Activated CD4-positive, alpha-beta T cell treated with anti-CD3 and anti-CD28 coated beads for 1 hour (primary cell): ENCODE measurements at places on chromosomes 4 and X.

DNA sequence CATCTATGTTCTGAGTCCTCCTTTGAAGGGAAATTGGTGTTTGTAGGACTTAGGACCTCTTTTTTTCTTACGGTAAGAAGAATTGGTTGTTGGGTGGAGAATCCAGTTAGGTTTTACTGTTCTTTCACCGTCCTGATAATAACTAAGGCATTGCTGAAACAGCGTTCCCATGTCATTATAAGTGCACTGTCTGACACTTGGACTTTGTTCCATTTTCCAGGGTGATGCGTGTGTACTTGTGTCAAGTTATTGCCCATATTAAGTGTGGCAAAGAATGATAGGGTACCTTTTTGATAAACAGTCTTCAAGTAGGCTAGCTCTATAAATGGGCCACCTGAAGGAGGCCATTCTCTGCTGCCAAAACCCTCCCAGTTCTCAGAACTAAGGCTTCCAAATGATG, 119.7 kb downstream of the AASDH start:
- DNase-seq, result no peak

GRCh38 chr4:96887857-96888256, 1048.0 kb downstream of the PDHA2 start:
- DNase-seq, result no peak

- DNase-seq, result peak; percentile 10
These were observed 15.0 kb downstream of the BRCC3 start for GRCh38 chrX:155086202-155086840.

- DNase-seq, result no peak
These were observed 51.0 kb upstream of the MTM1 start for GRCh38 chrX:150517303-150517910.

DNA sequence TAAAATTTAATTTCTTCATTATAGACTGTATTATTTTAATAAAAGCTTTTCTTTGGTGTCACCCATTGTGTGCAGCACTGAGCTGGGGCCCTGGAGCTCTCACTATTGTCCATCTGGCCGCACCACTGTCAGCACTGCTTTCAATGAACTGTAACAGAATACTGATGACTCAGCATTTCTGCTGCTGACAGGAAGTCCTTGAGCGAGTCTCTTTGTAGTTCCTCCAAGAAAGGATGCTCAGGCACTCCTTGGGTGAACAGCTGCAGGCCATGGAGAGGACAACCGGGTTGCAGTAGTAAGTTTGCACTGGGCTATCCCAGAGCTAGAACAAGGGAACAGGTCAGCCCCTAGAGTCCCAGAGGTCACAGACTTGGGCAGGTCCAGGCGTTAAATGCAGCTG, 81.6 kb downstream of the SORBS2 start:
- DNase-seq, result no peak

DNA sequence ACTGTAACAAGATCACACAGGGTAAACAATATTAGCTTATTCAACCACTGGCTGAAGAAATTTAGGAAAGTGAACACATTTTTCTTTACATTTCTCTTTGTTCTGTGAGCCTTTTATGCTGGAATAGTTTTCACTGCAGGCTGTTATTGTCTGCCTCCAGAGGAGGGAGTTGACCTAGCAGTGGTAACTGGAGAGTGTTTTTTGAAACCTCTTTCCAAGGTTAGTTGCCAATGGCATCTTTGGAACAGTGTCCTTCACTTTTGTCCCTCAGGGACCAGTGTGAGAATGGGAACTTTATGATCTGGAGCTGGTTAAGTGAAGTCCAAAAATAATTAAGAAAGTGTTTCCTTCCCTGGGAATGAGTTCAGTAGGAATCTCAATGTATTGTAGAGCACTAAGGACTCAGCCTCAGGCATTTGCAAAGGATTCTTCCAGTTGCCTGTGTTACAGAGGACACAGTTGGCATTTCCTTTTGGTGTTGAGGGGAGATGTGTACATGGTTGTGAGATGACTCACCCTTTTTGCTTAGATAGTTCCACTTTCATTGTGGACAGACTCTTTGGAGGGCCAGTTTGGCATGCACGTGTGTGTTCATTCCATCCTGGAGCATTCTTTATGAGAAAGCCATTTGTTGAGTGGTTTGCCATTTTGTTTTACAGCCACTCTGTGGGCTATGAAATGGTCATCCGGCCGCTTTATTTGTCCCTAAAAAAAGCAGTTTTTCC, 61.3 kb downstream of the AR start:
- DNase-seq, result no peak

- DNase-seq, result no peak
These were observed 3.6 kb downstream of the NOCT start for GRCh38 chr4:139018971-139019758.

DNA sequence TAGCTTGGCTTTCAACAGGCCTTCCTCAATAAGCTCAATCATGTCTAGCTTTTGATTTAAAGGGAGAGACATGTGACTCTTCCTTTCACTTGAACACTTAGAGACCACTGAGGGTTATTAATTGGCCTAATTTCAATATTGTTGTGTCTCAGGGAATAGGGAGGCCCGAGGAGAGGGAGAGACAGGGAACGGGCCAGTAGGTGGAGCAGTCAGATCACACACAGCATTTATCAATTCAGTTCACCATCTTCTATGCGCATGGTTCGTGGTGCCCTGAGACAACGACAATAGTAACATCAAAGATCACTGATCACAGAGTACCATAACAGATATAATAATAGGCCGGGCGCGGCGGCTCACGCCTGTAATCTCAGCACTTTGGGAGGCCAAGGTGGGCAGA, 17.8 kb downstream of the ZNF81 start:
- peak; percentile 10 for DNase-seq
